ENCODE measurements at places on chromosomes 2 and 18. TPM values are rescaled to one million over a fixed set of nuclear protein-coding genes. Genes with fewer than 3 reads are reported as not detected.

OXER1 gene
- total RNA-seq = not detected

IL1F10 gene
- not detected for total RNA-seq

PROKR1 gene
- not detected for total RNA-seq

MC2R gene
- total RNA-seq = not detected

MBD1 gene
- total RNA-seq = 36.2 TPM

ASB18 gene
- not detected for total RNA-seq

G6PC2 gene
- total RNA-seq = not detected

CD8A gene
- total RNA-seq = not detected

RESP18 gene
- not detected for total RNA-seq

ERBB4 gene
- total RNA-seq = 0.04 TPM

- no peak for DNase-seq
These were observed 807.4 kb upstream of the POU3F3 start for GRCh38 chr2:104046466-104046865.

DNA sequence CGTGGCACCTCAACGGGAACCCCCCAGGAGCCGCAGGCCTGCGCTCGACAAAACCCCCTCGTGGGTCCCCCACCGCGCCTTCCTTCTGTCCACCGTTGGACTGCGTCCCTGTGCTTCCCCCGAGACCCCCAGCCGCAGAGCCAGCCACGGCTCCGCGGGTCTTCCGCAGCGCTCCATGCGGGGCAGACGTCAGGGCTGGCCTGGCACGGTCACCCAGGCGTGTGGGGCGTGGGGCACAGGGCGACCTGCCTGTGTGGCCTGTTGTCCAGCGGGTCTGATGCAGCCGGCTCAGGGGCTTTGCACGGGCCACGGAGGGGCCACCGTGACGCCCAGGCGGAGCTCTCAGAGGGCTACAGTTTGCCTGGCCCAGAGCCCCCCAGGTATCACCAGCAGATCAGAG, 11.0 kb downstream of the NFATC1 start:
- DNase-seq = no peak

DNA sequence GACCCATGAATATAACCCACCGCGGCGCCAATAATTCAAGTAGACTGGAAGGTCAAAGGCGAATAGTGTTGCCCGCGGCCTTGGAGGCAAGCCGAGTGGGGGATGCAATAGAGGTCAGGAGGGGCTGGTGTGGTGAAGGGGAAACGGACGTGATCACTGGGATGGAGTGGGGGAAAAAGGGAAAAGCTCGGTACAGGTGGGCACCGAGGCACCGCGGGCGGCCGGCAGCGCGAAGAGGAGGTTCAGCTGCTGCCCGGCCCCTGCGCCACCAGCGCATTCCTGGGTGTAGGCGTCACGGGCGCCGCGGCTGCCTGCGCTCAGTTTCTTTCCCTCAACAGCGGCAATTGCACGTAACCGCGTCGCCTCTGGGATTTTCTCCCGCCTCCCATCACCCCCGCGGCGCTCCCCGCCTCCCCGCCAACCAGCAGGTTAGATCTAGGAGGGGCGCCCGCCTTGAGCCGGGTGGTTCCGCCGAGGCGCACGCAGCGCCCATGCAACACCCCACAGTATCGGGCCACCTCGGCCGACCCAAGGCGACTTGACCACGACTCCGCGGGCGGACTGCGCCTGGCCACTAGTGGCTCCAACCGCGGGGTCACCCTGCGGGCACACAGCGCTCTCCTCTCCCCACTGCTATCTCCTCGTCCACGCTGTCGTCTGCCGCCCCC, 1.5 kb downstream of the RND3 start:
- DNase-seq = peak; percentile 67

GRCh38 chr2:20916604-20917286, 93.8 kb upstream of the LDAH start:
- no peak for DNase-seq

DNA sequence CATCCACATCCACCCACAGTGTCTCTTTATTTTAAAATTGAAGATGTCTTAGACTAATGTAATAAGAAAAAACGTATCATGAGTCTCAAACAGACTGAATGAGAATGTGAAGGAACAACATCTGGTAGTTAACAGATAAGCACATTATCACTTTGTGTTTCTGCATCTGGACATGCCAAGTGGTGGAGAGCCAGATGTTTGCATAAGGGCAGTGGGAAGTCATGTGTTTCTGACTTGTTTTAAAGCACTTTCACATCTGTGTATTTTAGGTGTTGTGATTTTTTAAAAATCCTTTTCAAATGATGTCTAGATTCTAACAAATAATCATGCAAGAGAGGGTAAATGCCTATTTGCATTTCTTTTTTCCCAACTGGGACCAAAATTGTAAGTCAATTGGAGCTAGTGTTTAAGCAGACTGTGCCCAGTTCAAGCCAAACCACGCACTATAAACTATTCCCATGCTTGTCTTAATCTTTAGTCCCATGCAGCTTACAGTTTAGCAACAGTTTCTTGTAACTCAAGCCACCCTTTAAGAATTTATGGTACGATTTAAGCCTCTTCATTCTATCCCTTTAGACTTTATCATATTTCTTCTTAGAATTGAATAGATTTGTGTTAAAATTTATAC, 272.7 kb upstream of the DOK6 start:
- no peak for DNase-seq

- DNase-seq = no peak
These were observed 330.2 kb upstream of the NRP2 start for GRCh38 chr2:205352094-205352493.

DNA sequence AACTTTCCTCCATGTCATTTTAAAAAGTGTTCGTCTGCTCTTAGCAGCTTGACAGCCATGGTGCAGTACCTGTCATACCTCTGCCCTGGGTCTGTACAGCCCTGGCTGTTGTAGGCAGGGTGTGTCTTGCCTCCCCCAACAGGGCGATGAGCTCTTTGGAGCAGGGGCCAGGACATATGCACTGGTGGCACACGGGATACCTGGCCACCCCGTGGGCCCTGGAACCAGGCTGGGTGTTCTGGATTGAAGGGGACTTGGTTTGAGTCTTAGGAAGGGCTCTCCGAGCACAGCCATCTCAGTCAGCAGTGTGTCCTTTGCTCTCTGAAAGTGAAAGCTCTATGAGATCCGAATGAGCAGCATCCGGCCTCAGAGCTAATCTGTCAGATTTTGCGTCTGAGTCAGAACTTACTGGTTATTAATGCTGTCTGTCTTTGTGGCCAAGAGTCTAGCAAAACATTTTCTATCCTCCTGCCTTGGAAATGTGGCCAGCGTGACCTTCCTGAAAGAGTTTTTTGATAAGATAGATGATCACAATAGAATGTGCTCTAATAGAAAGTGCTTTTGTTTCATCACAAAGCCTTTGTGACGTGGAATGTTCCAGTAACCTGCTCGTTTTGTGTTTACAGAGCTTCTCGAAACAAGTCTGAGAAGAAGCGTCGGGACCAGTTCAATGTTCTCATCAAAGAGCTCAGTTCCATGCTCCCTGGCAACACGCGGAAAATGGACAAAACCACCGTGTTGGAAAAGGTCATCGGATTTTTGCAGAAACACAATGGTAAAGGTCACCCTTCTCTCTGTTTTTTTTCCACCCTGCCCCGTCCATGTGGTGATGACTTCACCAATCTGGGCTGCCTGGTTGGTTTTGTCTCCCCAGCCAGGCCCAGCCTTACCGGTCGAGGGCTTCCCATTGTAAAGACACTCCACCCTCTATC, 77.3 kb upstream of the RPL31 start:
- no peak for DNase-seq

DNA sequence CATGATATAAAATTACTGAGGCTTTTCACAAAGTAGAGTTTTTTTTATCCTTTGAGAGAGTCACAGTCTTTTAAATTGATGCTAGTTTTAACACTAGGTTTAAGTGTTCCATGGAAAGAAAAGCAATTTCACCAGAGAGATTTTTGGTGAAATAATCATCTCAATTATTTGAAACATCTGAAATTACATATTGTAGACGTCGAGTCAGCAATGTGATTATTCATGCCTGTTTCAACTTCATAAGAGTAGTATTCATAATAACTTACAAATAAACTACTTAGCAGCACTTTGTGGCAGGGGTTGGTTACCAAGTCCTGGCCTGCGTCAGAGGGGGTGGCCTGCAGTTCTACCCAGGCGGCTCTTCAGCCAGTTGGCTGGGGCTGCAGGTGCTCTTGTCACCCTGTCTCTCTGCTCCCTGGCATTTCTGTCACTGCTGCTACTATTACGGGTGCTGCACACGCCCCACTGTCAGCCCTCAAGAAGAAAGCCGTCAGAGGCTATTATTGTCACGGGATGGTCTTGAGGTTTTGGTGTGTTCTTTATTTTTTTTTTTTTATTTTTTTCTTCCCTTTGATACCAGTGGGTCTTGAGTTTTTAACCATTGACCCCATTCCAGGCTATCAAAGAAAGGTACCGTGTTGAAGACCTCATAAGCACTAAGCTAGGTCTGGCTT, 50.4 kb downstream of the MALT1 start:
- DNase-seq = no peak

GRCh38 chr2:190320696-190321095, 1.1 kb upstream of the HIBCH start:
- DNase-seq = no peak

DNA sequence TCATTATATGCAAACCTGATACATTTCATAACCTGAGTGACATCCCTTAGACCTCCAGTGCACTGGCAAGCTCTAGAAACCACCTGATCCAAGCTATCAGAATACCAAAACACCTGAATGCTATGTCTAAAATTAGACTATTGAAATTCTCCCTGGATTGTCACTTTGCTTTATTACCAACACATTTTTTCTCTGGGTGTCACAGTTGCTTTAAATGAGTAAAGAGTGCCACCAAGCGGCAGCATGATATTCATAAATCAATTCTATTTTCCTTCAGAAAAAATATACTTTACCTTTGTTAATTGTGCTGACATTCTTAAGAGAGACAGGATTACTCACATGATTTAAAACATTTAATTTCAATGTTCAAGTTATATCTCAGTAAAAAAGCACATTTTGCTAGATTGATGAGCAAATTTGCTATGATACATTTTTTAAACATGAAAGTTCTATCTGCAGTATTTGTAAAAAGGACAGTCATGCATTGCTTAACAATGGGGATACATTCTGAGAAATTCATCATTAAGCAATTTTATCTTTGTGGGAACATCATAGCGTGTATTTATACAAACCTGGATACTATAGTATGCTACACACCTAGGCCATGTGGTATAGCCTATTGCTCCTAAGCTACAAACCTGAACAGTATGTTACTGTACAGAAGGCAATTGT, 338.4 kb upstream of the SLC39A10 start:
- DNase-seq = peak; percentile 36

DNA sequence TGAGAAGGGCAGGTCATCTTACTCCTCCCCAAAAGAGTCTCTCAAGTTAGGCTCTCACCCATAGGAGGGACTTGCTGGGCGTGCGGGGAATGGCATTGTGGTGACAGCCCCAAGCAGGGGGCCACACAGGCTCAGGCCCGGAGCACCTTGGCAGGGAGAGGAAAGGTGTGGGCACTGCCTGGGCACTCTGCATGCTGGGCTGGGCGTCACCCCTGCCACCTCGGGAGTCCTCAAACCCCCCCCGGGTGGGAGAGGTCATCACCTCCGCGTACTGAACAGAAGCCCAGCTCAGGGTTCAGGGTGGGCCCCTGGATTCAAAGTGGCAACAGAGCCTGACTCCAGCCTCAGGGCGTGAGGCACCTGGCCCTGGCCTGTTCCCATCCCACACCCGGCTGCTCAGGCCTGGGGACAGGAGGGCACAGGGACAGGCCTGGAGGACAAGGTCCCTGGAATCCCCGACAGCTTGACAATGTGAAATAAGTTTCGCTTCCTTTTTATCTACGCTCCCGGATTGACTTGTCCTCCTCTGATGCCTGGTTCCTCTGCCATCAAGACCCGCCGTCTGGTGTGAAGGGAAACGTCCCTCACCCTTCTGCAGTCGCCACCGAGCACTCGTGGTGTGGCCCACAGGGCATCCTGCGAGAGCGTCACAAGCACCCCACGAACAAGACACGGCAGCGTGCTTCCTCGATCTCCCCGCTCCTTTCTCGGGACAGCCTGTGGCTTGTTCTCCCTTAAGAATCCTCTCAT, 97.8 kb downstream of the HDAC4 start:
- DNase-seq = no peak

DNA sequence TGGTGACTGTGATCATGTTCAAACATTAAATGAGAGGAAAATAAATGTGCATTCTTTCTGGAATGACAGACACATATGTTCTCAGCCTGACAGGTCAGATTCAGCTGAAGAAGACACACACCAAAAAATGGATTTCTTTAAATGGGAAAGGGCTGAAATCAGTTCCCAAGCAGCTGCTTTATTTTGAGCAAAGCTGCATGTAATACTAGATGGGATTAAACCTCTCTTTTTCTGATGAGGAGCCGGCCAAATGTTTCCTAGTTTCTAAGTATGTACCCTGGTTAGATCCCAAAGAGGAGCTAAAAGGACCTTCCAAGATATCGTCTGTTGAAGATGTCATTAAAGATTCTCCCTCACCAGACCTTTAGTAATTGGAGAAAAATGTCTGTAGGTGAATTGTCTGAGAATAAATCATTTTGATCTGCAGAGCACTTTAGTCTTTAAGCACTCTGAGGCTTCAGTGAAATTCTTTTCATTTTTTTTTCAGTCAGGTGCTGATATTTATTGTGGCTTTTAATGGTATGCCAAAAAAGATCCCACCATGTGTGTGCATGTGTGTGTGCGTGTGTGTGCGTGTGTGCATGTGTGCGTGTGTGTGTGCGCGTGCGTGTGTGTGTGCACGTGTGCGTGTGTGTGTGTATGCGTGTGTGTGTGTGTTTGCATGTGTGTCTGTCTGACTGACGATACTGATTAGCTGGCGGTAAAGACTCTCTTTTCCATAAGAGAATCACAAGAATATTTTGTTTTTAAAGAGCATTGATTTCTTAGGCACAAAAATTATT, 175.8 kb downstream of the IRS1 start:
- no peak for DNase-seq

DNA sequence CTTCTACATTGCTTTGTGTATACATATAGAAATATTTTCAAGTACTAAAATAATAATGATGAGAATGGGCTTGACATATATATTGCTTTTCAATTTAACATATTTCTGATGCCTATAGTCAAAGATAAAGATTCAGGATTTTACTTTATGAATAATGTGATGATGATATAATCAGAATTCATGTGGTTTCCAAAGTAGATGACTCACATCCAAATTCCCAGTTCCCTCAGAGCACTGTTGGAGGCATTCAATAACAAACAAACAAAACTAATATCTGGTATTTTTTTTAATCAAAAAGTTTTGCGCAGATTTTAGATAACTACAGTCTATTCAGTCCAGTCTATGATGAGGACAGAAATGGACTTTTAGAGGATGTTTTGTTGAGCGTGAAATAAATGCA, 2094.5 kb upstream of the CELF4 start:
- no peak for DNase-seq

- peak; percentile 94 for DNase-seq
These were observed 590.8 kb upstream of the ID2 start for GRCh38 chr2:8090748-8091700.

GRCh38 chr2:224572338-224572737, 12.8 kb downstream of the CUL3 start:
- no peak for DNase-seq

Data from H4 (cell line).